Brain pericyte (primary cell): ENCODE measurements at places on chromosomes 2 and 18.

DNA sequence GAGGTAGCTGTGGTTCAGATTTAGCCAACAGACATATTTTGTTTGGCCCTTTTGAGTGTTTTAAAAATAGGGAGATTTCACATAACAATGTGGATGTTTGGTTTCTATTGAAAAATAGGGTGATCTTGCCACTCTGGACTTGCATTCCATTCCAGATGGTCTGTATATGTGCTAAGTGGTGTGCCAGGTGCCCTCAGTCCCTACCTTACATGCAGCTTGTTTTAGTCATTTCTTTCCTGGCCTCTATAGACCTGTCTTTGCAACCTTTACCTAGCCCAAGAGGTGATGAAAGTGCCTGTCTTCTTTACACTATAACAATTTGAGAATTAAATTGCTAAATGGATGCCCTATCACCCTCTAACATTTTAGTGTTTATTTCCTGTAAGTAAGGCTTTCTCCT lies 11.1 kb downstream of the EML4 start:
- DNase-seq, result no peak

GRCh38 chr18:3199942-3200645 lies 19.7 kb downstream of the MYOM1 start:
- no peak for DNase-seq

- no peak for DNase-seq
These were observed 410.8 kb upstream of the POU3F3 start for GRCh38 chr2:104443145-104443544.

DNA sequence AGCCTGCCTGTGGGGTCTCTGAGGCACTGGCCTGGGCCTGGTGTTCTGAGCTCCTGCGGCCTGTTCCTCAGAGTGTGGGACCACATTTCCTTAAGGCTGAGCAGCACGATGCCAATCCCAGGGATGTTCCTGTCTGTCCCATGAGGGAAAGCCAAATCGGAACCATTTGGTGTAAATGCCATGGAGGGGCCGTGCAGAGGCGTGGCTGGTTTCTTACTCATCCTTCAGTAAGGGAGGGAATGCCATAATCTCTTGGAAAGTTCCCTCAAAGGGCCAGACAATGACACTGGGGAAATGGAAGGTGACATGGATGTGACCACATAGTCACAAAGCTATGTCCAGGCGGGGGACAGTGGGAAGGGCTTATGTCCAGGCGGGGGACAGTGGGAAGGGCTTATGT lies 14.4 kb upstream of the PTMA start:
- DNase-seq, result no peak

- no peak for DNase-seq
These were observed 22.1 kb upstream of the TNS1 start for GRCh38 chr2:218024871-218025270.

GRCh38 chr18:2997846-2998564 lies 14.9 kb downstream of the LPIN2 start:
- DNase-seq, result no peak
